ENCODE measurements at places on chromosomes 1 and 21. TPM values are rescaled to one million over a fixed set of nuclear protein-coding genes. Genes with fewer than 3 reads are reported as not detected.

GBP5 gene
- 0.10 TPM for total RNA-seq

TCEA3 gene
- total RNA-seq, result 8.3 TPM

MANEAL gene
- 29.7 TPM for total RNA-seq

GRCh38 chr1:227666286-227666685 lies 68.8 kb downstream of the JMJD4 start:
- H3K27ac ChIP-seq, result no peak overlapping the region
- no peaks in the 10 kb centered on the region for H3K36me3 ChIP-seq
- no peak overlapping the region for H3K4me3 ChIP-seq
